ENCODE measurements at places on chromosomes 16 and 17. TPM values are rescaled to one million over a fixed set of nuclear protein-coding genes. Genes with fewer than 3 reads are reported as not detected.
A peak's percentile ranks its signal among the peaks of the same experiment; 100 is the strongest.

- no peaks in the 10 kb centered on the region for H3K36me3 ChIP-seq
- peak; percentile 91 for DNase-seq
- H3K27me3 ChIP-seq = peaks cover 50% of the 10 kb centered on the region
- H3K27ac ChIP-seq = no peak overlapping the region
- peaks cover 26% of the 10 kb centered on the region for H3K4me1 ChIP-seq
These were observed 15.4 kb downstream of the CUEDC1 start for GRCh38 chr17:57939797-57940196.

DNA sequence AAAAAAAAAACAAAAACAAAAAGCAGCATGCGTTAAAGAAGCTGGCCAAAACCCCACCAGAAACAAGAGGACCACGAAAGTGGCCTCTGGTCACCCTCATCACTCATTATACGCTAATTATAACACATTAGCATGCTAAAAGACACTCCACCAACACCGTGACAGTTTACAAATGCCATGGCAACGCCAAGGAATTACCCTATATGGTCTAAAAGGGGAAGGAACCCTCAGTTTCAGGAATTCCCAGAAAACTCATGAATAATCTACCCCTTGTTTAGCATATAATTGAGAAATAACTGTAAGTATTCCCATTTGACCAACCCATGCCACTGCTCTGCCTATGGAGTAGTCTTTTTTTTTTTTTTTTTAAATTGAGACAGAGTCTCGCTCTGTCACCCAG, 77.6 kb downstream of the EMP2 start:
- H3K27ac ChIP-seq = no peak overlapping the region
- H3K36me3 ChIP-seq = no peaks in the 10 kb centered on the region
- H3K4me3 ChIP-seq = no peak overlapping the region

- H3K27me3 ChIP-seq = no peaks in the 10 kb centered on the region
- DNase-seq = no peak
- H3K4me3 ChIP-seq = no peak overlapping the region
- H3K36me3 ChIP-seq = peaks cover 81% of the 10 kb centered on the region
These were observed 16.3 kb downstream of the SCPEP1 start for GRCh38 chr17:56994009-56994792.

DNA sequence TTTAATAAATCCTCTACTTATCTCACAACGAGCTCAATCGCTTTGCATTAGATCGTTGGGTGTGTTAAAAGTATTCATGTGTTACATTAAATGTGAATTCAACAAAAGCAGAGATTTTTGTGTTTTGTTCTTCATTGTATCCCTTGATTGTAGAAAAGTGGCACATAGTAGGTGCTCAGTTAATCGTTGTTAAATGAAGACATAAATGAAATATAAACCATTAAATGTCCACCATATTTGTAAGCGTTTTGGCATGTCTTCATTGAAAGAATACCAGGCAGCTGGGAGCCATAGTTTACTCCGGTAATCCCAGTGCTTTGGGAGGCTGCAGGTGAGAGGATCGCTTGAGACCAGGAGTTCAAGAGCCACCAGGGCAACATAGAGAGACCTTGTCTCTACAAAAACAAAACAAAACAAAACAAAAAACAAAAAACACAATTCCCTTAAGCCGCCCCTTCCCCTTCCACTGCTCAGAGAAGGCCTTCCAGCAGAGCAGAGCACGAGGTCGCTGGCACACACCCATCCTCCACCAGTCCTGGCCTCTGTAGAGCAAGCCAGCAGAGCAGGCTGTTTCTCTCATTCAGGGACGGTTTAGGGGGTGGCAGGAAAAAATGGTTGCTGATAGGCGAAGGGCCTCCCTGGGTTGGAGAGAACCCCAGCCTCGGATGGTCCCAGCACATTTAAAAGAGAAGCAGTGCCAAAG, 673 bp upstream of the CHD9 start:
- H3K27ac ChIP-seq = peak overlapping the region; percentile 82
- H3K36me3 ChIP-seq = no peaks in the 10 kb centered on the region
- H3K4me1 ChIP-seq = peaks cover 28% of the 10 kb centered on the region

DNA sequence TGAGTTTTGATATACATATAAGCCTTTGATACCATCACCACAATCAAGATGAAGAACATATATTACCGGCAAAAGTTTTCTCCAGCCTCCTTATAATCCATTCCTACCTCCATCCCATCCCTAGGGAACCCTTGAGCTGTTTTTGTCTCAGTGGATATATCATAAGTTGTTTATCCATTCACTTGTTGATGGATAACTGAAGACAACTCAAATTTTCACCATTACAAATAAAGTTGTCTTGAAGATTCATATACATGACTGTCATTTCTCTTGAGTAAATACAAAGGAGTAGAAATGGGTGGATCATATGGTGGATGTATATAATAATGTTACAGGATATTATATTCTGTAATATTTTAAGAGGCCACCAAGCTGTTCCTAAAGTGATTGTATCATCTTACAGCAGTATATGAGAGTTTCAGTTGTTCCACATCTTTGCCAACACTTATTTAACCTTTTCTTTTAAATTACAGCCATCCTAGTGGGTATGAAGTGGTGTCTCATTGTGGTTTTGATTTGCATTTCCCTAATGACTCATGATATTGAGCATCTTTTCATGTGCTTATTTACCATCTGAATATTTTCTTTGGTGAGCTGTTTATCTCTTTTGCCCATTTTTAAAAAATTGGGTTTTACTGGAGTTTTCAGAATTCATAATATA, 17.4 kb downstream of the NF1 start:
- H3K4me3 ChIP-seq = no peak overlapping the region
- no peaks in the 10 kb centered on the region for H3K27me3 ChIP-seq
- H3K27ac ChIP-seq = no peak overlapping the region
- H3K4me1 ChIP-seq = no peaks in the 10 kb centered on the region
- H3K36me3 ChIP-seq = no peaks in the 10 kb centered on the region
- no peak for DNase-seq

Gene TMC6
- polyA plus RNA-seq = 424 TPM

Gene MKS1
- 6.3 TPM for polyA plus RNA-seq

- peaks cover 9% of the 10 kb centered on the region for H3K4me1 ChIP-seq
- no peak for DNase-seq
- no peak overlapping the region for H3K4me3 ChIP-seq
- no peaks in the 10 kb centered on the region for H3K27me3 ChIP-seq
- H3K36me3 ChIP-seq = no peaks in the 10 kb centered on the region
These were observed 11.7 kb upstream of the DOK4 start for GRCh38 chr16:57498031-57498430.
